ENCODE measurements at places on chromosomes 12 and 14. TPM values are rescaled to one million over a fixed set of nuclear protein-coding genes. Genes with fewer than 3 reads are reported as not detected.

Gene KRT3
- total RNA-seq, result not detected

Gene EXOC3L4
- total RNA-seq, result not detected

Gene PLCZ1
- not detected for total RNA-seq

Gene CTSG
- total RNA-seq, result 1.3 TPM

Gene GRIP1
- 0.22 TPM for total RNA-seq

Gene OR4E2
- not detected for total RNA-seq

Gene HSPB8
- 742 TPM for total RNA-seq

Gene VRTN
- not detected for total RNA-seq

Gene CMKLR1
- total RNA-seq, result 3.5 TPM

Gene RNASE3
- total RNA-seq, result not detected

DNA sequence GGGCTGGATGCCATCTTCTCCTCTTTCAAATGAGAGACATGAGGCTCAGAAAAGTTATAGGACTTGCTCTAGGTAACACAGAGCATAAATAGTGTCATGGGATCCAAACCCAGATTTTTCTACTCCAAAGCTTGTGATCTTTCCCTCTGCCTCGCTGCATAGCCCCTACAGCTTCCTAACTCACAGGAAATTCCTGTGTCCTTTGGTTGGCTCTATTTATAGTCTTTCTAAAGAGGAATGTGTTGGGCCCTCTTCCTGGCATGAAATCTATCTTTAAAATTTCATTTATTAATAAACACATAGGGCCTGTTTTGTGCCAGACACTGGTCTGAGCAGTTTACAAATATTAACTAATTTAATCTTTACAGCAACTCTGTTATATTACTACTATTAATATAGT is 9.8 kb upstream of the KCNA5 start:
- no peak for DNase-seq

- DNase-seq, result no peak
Observed at GRCh38 chr12:26749781-26750180, 83.2 kb downstream of the ITPR2 start.

DNA sequence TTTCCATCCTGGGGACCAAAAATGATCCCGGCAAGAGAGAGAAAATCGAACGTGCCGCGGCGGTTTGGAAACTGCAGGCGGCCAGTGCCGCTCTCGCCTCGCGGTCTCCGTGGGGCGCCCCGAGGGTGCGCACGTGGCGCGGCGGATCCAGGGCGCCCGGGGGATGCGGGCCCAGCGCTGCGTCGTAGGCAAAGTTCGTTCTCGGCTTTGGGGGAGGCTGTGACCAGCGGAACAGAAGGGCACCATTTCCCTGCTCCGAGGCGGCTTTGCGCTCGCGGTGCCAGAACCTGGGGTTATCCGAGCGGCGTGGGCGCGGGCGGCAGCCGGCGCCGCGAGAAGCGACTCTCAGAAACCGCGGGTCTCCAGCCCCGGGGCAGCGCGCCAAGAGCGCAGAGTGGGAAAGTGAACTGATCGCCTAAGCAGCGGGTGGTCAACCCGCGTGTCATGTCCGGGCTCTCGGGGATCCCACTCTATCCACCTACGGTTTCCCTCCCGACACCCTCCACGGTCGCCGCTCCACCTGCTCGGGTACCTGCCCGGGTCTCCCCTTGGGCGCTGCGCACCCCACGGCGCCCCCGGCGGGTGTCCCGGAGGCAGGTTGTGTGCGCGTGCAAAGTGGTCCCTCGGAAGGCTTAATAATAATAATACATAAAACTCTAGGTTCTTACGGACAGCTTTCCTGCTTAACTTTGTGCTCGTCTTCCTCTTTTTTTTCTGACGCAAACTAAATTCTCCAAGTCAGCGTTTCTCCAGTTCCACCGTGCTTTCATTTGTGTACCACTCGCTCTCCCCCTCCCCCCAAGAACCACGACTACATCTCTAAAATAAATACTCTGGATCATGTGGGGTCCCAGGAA is 1.2 kb downstream of the ESRRB start:
- DNase-seq, result no peak

- DNase-seq, result no peak
Observed at GRCh38 chr14:49702725-49703124, 9.8 kb downstream of the KLHDC1 start.

GRCh38 chr12:49365542-49365941 is 1.7 kb upstream of the SPATS2 start:
- DNase-seq, result no peak

DNA sequence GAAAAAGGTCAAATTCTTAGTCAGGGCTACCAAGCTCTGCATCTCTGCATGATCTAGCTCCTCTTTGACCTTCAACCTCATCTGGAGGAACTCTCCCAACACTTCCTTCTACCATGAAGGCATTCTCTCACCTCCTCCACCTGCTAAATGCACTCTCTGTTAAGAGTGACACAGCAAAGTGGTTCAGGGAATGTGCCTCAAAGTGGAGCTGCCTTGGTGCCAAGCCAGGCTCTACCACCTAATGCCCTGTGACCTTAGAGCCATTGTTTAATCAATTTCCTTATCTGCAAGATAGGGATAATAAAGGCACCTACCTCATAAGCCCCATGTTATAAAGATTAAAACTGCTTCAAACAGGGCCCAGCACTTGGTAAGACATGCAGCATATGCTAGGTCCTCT is 236.7 kb downstream of the ANO2 start:
- no peak for DNase-seq

DNA sequence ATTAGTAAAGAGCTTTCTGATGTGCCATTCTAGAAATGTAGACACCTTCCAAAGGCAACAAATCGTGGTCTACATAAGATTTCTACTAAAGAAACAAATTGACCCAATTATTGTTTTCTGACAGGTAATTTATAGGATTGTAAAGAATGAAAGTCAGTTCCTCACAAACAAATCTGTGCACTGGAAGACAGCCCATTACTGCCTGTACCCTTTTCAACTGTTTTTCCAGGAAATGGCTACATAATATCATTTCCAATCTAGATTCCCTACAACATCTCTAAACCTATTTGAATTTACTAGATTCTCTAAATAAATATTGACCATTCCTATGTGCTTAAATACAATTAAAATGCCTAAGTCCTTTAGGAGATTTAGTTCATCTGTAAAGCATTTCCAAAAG is 939.1 kb downstream of the FSCB start:
- no peak for DNase-seq

DNA sequence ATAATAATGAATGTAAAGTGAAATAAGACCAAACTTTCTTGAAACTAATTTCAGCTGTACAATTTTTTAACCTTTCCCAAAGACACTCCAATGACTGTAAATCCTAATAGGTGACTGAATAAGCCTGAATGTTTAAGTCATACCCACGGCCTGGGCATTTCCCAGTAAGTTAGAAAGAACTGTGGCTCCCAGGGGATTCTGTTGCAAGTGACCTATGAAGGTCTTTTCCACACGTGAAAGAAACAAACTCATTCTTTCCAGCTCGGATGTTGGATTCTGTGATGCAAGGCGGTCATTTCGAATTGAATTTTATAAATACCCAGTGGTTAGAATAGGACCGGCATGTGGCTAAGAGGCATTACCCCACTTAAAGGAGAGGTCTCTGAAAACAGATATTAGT is 1134.4 kb downstream of the GALC start:
- DNase-seq, result no peak

GRCh38 chr12:15534322-15534721 is 212.0 kb downstream of the PTPRO start:
- no peak for DNase-seq

GRCh38 chr14:76050797-76051392 is 65.3 kb downstream of the IFT43 start:
- peak; percentile 11 for DNase-seq

DNA sequence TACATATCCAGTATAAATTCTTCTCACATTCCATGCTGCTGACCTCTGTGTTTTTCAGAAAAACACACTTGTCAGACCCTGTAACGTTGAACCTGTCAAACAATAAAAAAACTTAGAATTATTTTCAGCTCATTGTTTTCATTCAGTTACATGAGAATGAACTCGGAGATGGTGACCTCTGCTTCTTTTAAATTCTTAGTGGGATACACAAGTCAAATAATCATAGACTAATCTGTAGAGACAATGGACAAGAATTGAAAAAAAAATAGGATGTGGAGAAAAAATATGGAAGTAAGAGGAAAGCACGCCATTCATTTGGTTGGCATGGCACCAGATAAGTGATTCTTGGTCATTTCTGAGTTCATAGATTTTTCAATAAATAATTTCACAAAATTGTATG is 7.2 kb downstream of the CD69 start:
- no peak for DNase-seq

DNA sequence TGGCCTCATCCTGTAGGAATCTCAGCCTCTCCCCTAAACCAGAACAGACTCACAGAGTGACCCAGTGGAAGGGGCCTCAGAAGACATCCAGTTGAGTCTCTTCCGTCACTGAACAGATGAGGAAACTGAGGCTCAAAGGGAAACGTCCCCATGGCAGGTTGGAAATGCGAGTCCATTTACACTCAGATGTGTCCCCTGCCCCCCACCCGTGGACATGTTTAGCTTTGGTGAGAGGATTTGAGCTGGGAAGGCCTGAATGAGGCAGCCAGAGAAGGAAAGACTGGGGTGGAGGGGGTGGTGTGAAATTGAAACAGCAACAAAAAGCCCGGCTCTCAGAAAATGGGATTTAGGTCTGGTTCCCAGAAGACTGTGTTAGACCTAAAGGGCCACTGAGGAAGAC is 1.7 kb downstream of the FAIM2 start:
- no peak for DNase-seq

DNA sequence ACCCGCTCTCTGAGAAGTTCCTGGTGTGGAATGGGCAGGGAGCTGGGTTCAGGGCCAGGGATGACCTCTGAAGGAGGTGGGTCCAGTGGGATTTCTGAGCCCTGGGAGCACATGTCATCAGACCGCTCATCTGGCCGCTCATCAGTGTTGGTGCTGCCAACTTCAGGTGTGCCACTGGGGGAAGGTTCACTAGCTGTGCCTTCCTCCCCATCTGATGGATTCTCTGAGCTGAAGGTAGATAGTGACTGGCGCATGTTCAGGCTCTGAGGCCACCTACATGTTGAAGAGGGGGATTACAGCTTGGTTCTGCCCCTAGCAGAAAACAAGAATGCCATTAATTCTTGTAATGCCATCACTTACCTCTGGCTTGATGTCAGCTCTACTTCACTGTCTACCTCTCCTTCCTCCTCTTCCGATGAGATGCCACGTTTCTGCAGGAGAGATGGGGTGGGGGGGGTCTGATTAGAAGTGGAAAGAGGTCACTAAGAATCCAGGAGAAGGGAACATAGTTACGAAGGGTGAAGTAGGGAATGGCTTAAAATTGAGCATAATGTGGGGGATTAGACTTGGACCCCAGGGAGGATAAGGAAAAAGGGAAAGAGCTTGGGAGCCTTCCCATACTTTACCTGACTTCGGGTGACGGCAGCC is 17.2 kb downstream of the MAP3K12 start:
- DNase-seq, result peak; percentile 19

- DNase-seq, result no peak
Observed at GRCh38 chr12:54418441-54419087, 502 bp downstream of the ITGA5 start.

- DNase-seq, result no peak
Observed at GRCh38 chr12:43148691-43149090, 403.3 kb downstream of the ADAMTS20 start.

- DNase-seq, result no peak
Observed at GRCh38 chr14:85579942-85580341, 50.0 kb downstream of the FLRT2 start.

DNA sequence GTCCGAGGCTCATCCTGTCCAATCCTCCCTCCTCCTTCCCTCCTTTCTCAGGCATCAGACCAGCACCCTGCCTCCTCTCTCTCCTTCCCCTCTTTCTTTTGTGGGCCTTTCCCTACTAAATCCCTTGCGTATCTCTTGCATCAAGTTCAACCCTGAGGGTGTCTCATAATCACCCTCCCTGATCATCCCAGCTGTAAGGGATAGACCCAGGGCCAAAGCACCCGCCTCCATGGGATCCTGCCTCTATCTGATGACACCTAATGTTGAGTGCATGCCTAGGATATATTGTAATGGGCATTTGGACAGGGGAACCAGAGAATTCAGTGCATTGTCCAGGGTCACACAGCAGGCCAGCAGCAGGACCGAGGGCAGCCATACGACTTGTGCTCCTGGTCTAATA is 84.9 kb downstream of the PHETA1 start:
- no peak for DNase-seq

DNA sequence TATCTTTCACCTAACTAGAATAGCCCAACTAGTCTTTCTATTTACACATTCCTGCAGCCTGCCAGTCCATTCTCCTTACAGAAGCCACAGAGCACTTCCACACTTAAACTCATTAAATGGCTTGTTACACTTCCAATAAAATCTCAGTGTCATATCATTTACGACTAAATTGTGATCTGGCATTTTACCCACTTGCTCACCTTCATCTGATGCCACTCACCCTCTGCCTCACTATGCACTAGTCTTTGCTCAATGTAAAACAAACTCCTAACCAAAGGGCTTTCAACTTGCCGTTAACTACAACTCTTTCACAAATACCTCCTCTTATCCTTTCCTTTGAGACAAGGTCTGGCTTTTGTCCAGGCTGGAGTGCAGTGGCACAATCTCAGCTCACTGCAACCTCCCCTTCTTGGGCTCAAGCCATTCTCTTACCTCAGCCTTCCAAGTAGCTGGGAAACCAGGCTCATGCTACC is 24.1 kb downstream of the YAF2 start:
- DNase-seq, result peak; percentile 71

- DNase-seq, result no peak
Observed at GRCh38 chr12:132100306-132101065, 43.6 kb downstream of the DDX51 start.

DNA sequence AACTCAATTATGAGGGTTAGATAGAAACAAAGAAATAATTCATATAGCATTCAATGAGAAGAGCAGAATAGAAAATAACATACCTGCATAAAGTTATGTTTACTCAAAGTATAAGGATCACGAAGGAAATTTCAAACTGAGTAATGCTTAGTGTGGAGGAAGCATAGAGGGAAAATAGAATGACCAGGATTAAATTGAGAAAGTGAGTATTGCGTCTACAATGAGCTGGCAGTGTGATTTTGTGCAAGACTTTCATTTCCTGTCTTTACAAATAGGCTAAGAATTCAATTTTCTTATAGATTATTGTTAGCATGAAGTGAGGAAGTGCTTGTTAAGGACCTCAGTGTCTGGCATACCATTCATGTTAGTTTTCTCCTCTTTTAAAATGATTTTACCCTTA is 12.0 kb downstream of the ADGRD1 start:
- no peak for DNase-seq

- no peak for DNase-seq
Observed at GRCh38 chr14:58808828-58809227, 171.1 kb downstream of the DACT1 start.

- DNase-seq, result no peak
Observed at GRCh38 chr12:56520506-56520905, 1.1 kb upstream of the RBMS2 start.
